ENCODE measurements at places on chromosomes 3 and 15.
A peak's percentile ranks its signal among the peaks of the same experiment; 100 is the strongest.

- no peak for DNase-seq
Measured at GRCh38 chr3:129694228-129694627, 87.8 kb upstream of the PLXND1 start.

GRCh38 chr15:72136170-72137051 lies 18.2 kb downstream of the SENP8 start:
- DNase-seq, result no peak

GRCh38 chr3:152574461-152575079 lies 260.4 kb upstream of the P2RY1 start:
- DNase-seq, result peak; percentile 70

- peak; percentile 49 for DNase-seq
Measured at GRCh38 chr3:143478115-143478693, 358.6 kb downstream of the CHST2 start.

GRCh38 chr3:17459470-17459993 lies 282.9 kb downstream of the TBC1D5 start:
- no peak for DNase-seq

DNA sequence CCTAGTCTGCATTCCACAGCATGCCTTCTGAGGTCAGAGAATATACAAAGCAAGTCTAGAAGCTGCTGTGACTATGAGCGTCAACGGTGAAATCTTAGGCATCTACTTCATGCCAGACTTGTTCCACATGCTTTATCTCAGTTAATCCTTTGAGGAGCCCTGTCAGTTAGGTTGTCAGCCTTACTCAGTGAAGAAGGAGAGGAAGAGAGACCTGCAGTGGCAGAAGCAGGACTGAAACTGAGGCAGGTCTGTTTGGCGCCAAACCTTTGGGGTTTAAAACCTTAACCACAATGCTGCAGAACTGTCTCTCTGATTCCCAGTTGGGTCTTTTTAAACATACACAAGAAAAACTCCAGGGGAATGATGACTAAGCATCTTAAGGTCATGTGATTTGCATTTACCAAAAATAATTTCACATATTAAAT lies 139.0 kb upstream of the LIPC start:
- DNase-seq, result no peak

GRCh38 chr3:138479438-138479863 lies 45.0 kb downstream of the ESYT3 start:
- DNase-seq, result peak; percentile 74

GRCh38 chr15:49255966-49256759 lies 86.1 kb downstream of the GALK2 start:
- DNase-seq, result no peak

- DNase-seq, result no peak
Measured at GRCh38 chr15:46685681-46686080, 1031.6 kb upstream of the SEMA6D start.

DNA sequence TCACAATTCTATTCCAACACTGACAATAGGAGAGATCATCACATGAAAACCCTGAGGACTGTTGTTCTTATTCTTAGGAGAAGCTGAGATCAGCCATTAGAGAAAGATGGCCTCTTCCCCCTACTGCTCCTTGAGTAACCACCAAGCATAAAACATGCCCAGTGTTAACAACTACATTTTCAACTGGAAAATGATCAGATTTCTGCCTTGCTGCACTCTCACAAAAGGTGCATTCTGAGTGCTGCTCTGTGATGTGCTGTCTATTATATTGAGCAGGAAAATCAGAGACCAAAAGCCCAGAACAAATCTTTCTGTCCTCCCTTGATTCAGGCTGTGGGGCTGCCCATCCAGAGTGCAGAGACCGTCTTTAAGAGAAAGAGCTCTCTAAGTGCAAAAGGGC lies 304.6 kb upstream of the TRIM42 start:
- no peak for DNase-seq

DNA sequence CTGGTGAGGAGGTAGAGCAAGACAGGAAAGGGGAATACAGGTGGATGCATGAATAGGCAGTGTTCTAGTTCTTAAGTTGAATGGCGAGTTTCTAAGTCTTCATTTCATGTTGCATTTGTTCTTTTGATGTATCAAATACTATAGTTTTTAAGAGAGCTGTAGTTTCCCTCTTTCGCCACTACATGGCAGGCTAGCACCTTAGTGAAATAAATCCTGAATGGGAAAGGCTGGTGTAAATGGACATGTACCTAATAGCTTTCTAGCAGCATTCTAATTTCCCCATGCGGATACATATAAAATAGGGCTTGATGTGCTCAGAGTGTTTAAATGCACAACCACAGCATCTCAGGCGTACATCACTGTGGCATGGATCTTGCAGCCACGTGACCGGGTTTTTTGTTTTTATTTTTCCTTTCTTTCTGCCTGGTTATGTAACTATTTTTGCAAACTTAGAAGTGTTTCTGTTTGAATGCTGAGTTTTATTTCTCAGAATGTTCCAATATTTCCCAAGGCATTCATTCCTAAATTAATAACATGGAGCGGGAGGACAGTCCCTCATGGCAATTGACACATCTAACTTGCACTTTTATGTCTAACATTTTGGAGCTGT lies 23.5 kb upstream of the CLN6 start:
- peak; percentile 87 for DNase-seq

DNA sequence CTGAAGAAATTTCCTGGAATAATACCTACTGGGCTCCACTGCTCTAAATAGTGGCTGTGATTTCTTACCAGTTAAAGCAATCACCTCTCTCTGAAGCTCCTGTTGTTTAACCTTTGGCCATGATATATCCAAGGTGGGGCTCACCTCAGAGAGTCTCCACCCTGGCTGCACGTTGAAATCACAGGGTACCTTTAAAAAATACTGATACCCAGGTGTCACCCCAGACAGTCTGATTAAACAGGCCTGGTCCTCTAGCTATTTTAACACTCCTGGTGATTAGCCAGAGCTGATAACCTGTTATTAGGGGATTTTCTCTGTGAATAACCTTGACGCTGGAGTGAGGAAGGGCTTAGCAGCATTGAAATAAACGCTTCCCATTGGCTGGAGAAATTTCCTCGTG lies 22.3 kb upstream of the ZBTB38 start:
- DNase-seq, result no peak

GRCh38 chr15:94297558-94297957 lies 66.2 kb downstream of the MCTP2 start:
- peak; percentile 87 for DNase-seq
